ENCODE measurements at places on chromosomes 13 and 19.

- no peak for DNase-seq
These were observed 27.9 kb downstream of the DGKH start for GRCh38 chr13:42076309-42076713.

DNA sequence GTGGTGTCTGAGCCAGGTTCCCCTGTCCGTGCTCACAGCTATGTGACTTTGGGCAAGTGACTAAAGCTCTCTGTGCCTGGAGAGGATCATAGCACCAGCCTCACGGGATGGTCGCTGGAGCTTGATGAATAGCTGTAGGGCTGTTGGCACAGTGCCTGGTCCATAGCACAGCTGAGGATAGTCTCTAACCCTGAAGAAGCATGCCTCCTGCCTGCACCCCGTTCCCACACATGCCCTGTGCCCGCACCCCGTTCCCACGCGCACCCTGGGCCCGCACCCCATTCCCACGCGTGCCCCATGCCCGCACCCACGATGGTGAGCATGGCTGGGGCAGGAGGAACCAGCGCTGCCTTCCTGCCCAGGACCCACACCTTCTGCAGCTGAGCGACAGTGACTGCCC is 63.7 kb upstream of the F7 start:
- no peak for DNase-seq

GRCh38 chr19:5789886-5790558 is 941 bp downstream of the DUS3L start:
- no peak for DNase-seq

DNA sequence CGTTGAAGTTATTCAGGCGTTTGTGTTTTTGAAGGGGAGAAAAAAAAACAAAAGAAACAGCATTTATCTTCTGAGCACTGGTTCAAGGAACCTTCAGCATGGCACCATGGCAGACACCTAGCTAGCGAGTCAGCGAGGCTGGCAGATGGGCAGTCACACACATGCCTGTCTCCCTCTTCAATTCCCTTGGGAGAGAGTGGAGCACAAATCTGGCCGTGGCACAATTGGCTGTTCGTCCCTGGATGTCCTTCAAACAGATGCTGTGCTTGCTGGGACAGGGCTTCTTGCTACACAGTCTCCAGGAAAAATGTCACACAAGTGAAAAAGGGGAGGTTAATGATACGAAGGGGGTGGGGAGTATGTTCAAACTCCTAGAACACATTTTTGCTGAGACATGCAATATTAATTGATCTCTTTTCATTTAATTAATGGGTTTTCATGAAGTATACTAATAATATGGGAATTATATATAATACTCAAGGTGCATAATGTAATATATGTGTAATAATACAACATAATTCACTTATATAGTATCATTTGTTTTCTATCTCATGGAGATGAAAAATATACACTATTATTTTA is 1674.5 kb upstream of the SLC10A2 start:
- no peak for DNase-seq

DNA sequence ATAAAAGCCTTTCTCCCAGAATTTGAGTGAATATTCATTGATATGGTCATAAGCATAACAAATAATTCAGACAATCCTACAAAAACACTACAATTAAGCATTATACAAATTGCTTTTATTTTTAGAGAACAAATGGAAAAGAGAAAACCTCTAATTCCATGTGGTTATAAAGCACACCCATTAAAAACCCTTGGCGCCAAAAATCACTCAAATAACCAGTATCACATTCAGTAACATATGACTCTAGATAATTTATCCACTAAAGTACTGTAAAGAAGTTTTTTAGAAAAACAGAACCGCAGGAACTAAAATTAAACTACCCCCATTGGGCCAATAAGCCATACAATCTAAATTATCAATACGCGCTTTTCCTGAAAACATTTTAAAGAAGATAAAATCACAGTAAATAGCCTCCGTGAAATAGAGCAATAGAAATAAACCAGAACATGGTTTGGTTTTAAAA is 569 bp downstream of the LCP1 start:
- no peak for DNase-seq

DNA sequence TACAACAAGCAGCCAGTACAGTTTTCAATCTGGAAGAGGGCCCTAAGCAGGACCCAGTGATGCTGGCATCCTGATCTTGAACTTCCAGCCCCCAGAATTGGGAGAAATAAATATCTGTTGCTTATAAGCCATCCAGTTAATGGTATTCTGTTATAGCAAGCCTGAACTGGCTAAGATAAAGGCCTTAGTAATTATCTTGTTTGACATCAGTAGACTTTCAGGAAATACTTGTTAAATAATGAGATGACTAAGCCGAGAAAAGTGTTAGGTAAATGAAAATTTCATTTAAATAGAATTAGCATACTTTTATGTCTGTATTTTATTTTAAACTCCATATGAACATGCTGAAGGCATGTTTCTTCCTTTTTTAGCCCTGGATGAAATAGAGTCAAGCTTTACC is 188.2 kb downstream of the OLFM4 start:
- no peak for DNase-seq

DNA sequence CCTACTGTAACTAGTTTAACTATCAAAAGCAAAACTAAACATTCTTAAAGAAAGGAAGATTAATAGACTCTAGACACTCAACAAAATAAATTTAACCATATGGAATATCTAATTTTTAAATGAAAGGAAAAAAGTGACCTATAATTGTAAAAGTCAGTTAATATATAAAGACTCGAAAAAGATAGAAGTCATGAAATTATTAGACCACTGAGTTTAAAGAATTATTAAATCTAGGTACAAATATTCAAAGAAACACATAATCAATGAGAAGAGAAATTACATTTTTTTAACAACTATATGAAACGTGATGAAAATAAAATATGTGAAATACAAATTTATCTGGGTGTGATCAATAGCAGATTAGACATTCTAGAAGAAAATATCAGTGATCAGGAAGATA is 706.8 kb upstream of the PCDH20 start:
- no peak for DNase-seq

GRCh38 chr19:9000933-9001332 is 9.3 kb downstream of the MUC16 start:
- no peak for DNase-seq

GRCh38 chr13:60959427-60959826 is 456.2 kb downstream of the PCDH20 start:
- DNase-seq, result no peak
